H54 (cell line): ENCODE measurements at places on chromosomes 16 and 17.

- DNase-seq = no peak
Observed at GRCh38 chr17:78876094-78876597, 26.9 kb downstream of the CEP295NL start.

DNA sequence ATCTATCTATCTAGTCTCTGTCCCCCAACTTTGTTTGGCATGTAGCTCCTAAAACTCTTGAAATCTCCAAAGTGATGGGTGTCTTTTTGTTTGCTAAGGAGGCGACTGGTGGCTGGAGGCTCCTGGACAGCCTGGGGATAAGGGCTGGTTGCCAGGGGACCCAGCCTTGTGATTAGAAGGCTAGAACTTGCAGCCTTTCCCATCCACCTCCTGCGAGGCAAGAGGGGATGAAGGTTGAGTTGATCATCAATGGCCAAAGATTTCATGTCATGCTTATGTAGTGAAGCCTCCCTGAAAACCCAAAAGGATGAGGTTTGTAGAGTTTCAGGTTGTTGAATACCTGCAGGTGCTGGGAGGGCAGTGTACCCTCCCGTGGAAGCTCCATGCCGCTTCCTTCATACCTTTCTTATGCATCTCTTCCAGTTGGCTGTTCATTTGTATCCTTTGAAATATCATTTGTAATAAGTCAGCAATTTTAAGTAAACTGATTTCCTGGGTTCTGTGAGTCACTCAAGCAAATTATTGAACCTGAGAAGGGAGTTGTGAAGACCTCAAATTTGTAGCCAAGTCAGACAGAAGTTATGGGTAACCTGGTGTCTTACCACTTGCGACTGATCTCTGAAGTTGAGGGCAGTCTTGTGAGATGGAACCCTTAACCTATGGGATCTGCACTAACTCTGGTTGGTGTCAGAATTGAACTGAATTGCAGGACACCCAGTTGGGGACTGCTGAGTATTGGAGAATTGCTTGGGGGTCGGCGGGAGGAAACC, 202.4 kb downstream of the SEC14L1 start:
- no peak for DNase-seq

DNA sequence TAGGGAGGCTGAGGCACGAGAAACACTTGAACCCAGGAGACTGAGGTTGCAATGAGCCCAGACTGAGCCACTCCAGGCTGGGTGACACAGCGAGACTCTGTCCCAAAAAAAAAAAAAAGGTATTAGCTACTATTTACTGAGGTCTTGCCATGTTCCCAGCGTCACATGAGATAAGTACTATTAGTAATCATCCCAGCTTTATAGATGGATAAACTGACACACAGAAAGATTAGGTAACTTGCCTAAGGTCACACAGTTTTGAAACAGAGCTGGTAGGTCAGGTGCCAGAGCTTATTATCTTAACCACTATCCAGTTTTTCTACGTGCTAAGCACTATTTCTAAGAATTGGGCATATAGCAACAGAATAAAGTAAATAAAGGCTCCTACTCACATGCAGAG, 51.6 kb downstream of the TEX14 start:
- no peak for DNase-seq

DNA sequence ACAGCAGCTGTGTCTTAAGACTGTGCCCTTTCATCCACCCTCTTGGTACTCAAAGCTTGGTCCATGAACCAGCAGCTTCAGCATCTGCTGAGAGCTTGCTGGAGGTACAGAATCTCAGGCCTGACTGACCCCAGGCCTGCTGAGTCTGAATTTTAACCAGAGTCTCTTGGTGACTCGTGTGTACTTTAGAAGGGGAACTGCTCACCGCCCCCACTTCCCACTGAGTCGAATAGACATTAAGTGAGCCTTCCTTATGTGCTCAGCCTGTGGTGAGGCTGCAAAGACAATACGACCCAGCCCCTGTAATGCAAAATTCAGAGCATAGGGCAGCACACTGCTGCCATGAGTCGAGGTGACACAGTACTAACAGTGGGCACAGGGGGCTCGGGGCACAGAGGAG, 662.8 kb downstream of the WWOX start:
- no peak for DNase-seq

- no peak for DNase-seq
Observed at GRCh38 chr17:56144223-56144622, 9.1 kb upstream of the ANKFN1 start.
